Femur (tissue), 1 donor: ENCODE measurements at places on chromosomes 1 and 21.

GRCh38 chr1:233461847-233462246, 134.3 kb downstream of the MAP3K21 start:
- no peak for DNase-seq

- DNase-seq, result no peak
Measured at GRCh38 chr1:51926171-51926812, 47.8 kb upstream of the NRDC start.

DNA sequence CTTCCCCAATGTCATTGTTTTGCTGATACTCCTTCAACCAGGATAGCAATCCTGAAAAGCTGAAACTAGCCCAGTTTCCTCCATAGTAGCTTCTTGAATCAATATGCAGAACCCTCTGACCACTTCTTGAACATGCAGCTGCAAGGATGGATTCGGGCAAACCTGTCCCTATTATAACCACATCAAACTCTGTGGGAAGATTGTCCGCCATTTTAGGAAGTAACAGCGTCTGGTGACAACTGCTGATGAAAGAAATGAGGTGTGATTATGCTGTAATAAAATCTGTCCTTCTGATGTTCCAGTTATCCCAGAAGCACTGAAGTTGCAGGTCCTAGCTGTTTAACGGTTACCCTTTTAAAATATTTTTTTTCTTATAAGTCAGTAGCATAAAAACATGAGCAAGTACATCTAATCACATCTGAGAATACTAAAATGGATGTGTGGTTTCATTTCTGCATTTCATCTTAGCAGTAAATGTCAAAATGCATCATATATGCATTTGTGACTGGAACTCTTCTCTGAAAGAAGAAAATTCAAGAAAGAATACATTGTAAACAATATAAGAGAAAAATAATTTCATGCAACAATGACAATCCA, 4.5 kb downstream of the CHML start:
- DNase-seq, result no peak

GRCh38 chr21:46142582-46143473, 12.6 kb downstream of the FTCD start:
- DNase-seq, result no peak

DNA sequence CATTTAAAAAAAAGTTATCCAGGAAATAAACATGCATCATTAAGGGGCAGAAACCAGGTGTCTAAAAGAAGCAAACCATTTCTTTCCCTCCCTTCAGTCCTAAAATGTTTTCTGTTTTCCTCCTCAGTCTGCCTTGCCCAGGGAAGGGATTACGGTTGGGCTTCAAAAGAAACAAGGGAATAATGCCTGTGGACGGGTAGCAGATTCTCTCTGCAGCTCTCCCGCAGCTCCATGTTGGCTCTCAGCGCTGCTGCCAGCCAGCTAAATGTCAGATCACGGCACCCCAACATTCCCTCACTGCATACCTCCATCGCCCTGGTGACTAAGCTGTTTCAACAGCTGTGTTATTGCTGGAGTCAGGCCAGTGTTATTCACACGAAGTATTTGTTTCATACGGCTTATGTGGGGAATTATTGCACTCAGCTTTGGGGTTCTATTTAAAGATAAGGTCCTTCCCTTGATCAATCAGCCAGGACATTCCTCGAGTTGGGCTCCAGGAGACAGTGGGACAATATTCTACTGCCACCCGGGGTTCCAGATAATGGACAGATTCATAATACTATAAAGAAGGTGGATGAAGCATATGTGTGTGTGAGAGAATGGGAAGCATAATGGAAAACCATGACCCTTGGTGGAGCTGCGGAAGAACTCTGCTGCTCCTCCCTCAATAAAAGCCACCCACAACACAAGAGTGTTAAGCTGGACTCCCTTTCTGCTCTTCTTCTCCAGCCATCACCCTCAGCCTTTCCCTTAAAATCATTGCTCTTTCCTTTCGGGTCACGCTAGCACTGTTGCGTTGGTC, 58.2 kb downstream of the WLS start:
- peak; percentile 81 for DNase-seq

GRCh38 chr21:33384841-33385331, 18.3 kb upstream of the IFNGR2 start:
- DNase-seq, result no peak

DNA sequence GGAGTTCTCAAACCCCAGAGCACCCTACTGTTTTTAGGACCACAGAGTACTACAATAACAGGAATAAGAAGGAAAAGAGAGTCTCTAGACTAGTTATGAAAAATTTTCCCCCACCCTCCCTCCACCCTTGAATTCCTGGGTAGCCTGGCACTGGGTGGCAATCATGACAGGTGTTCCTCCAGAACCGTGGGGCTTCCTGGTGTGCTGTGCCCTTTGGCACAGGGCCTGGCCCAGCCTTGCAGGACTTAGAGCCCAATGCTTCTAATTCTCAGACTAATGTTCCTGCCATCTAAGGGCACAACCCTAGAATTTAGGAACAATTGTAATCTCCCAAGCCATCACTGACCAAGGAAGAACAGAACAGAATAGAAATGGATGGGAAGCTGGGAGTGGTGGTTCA, 1.5 kb upstream of the CD160 start:
- DNase-seq, result no peak

GRCh38 chr1:168004531-168004930, 67.7 kb upstream of the MPC2 start:
- DNase-seq, result no peak

GRCh38 chr1:84907095-84907827, 14.3 kb upstream of the LPAR3 start:
- no peak for DNase-seq

- no peak for DNase-seq
Measured at GRCh38 chr1:39779821-39780220, 8.7 kb upstream of the OXCT2 start.

GRCh38 chr1:52677076-52677806, 20.9 kb downstream of the COA7 start:
- no peak for DNase-seq

DNA sequence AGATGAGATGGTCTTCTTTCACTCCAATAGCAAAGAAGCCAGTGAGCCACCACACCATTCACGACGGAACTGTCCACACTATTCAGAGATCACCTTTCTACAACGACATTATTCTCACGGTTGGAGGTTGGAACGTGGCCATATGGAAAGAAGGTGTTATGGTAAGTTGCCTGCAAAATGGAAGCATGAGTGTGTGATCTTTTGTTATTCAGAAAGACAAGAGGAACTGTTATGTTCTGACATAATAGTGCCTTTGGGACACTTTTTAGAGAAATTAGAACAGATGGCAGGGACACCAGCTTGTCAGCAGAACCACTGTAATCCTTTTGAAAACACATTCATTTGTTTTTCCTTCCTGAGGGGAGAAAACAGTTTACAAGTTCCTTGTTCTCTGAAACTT, 75.8 kb upstream of the MCOLN3 start:
- no peak for DNase-seq

- no peak for DNase-seq
Measured at GRCh38 chr1:117679868-117680267, 74.0 kb downstream of the TENT5C start.

DNA sequence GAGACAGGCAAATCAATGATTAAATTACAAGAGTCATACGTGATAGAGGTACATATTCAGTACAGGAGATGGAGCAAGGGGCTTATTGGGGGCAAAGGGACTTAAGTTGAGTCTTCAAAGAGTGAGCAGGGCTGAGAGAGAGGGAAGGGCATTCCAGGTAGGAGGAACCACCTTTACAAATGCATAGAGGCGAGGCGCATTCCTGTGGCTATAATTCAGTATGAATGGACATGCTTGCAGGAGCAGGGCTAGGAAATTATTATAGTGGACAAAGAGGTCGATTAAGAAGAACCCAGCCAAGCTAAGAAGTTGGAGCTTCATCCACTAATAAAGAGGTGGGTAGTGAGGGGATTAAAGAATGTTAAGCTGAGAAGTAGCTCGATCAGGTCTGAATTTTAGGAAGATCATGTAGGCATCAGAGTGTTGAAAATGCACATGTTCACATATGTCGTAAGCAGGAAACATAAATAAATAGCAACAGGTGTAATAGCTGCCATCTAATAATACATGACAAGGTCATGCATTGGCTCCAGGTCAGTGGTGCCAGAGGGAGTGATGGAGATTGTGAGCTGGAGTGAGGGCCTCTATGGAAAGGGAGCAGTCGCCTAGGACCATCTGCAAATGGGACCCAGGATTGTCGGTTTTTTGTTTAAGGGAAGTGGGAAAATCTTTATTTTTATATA, 12.0 kb upstream of the HNRNPU start:
- no peak for DNase-seq

- DNase-seq, result no peak
Measured at GRCh38 chr1:166597516-166597915, 241.8 kb upstream of the POGK start.

DNA sequence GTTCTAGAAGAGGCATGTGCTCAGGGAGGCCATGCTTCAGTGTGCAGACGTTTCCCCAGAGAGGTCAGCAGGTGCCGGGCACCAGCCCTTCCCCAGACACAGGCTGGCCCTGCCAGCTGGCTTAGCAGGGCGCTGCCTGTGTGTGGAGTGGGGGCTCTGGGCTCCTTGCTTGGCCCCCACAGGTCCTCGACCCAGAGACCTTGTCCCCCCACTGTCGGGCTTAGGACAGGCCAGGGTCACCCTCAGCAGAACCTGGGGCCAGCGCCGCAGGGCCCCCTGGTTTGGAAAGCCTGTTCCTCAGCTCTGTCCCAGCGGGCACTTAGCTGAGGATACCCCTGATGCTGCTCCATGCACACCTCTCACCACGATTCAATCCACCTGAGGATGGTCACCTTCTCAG, 172.3 kb upstream of the ARHGEF16 start:
- no peak for DNase-seq

DNA sequence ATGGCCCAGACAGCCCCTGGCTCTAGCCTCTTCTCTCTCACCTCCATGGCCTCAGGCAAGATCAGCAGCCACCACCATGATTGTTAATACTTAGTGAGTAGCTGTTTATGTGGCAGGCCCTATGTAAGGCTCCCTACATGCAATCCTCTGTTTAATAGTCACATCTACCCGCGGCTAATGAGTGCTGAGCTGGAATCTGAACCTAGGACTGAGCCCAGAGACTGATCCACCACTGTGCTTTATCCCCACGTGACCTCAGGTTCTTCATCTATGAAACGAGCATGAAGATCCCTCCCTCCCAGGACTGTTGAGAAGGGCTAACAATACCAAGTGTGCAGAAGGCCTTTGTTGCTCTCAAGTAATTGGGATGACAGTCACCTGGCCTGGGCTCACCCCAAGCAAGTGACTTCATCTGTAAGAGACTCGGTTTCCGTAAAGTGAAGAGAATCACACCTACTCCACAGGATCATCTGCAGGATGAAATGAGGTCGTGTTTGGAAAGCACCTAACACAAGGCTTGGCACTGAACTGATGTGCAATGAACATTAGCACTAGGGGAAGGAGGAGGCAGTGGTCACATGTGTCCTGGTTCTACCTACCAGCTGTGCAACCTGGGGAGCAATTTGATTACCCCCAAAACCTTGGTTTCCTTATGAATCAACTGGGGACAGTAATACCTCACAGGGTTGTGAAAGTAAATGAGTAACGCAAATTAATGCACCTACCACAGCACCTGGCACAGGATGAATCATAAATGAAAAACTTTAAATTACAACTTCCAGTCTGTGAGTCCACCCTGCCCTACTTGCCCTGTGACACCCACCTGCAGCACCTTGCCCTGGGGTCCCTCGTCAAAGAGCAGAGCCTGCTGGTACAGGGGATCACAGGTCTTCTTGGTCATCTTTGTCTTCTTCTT, 37.2 kb downstream of the RIMS3 start:
- peak; percentile 8 for DNase-seq

DNA sequence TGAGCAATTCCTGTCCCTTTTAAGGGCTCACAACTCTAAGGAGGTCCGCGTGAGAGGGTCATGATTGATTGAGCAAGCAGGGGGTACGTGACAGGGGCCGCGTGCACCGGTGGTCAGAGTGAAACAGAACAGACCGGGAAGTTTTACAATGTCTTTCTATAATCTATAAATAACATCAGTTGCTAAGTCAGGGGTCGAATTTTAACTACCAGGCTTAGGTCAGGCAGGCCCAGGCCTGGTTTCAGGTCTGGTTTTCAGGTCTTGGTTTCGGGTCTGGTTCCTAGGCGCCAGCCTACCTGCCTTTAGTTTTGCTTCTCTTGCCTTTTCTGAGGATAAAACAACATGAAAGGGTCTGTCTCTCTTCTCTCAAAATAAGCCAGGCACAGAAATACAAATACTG, 476.0 kb upstream of the CAMK1G start:
- no peak for DNase-seq

GRCh38 chr1:53344921-53345838, 17.3 kb upstream of the LRP8 start:
- no peak for DNase-seq

DNA sequence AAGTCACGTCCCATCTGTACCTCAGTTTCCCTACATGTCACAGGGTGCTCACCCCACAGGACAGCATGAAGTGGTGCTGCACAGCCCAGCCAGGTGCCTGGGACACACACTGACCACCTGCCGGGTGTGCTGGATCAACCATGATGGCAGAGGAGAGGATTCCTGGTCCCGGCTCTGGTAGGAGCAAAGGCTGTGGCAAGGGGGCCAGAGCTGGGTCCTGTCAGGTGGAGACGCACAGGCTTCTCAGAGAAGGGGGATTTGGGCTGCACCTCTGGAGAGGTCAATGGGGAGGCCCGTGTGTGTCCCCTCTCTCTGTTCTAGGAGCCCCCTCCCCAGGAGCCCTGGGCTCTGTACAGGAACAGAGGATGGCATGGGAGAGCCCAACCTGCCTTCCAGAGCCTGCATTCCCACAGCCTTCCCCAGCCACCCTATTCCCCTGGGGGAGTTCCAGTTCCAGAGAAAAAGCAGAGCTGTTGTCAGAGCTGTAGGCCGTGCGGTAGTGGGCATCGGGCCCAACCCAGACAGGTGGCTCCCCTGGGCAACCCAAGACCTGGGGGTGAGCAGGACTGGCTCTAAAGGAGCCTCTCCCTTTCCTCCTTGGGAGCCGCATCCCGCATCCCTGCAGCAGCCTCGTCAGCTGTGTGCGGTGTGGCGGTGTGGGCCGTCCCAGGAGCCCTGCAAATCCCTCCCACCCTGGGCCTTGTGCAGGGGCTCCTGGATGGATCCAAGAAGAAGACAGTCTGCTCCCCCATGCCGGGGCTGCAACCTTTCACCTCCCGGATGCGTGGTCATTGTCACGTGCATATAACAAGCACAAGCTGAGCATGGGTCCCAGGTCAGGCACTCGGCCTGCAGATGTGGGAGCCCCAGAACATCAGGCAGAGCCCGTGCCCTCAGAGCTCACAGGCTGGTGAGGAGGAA, 2.9 kb upstream of the TFF3 start:
- no peak for DNase-seq

DNA sequence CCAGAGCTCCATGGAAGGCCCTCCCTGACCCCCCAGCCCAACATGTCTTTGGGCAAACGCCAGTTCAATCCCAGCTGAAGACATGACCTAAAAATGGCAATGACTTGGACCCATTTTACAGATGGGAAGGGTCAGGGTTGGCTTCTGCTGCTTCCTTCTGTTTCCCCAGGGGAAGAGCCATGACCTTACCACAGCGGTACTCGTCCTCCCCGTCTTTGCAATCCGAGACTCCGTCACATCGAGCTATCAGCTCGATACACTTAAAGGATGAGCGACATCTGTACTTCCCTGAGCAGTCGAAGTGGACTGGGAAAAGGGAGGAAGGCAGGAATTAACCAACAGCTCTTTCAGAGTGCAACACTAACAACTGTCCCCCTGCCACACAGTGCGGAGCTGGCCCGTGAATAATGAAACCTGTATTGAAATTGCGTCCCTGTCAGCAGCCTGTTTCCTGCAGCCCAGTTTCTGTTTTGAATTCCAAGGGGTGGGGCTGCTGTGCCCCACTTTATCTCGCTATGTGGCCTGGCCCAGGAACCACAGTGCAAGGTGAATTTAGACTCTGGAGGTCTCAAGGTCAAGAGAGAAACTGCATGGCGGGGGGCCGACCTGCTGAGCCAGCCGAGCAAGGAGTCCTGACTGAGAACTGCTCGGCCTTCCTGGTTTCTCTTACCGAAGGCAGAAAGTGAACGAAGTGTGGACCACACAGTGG, 7.0 kb downstream of the TMPRSS3 start:
- no peak for DNase-seq
